ENCODE measurements at places on chromosomes 2 and 18. TPM values are rescaled to one million over a fixed set of nuclear protein-coding genes. Genes with fewer than 3 reads are reported as not detected.

The ABHD3 gene
- total RNA-seq = 2.3 TPM

DNA sequence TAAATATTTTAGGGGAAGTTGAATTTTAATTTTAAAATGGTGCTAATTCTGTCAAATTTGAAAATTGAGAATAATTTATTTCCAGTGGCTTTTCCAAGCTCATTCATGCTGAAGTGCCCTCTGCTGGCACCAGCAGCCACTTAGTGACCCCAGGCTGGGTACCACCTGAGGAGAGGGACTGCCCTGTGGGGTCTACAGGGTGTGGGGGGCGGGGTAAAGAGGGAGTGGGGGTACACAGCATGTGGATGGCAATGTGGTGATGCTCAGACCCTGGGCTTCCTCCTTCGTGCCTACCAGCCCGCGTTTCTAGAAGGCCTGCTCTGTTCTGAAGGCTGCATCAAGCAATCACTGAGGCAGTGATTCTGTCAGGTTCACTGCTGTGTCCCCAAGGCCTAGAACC lies 45.1 kb upstream of the SCLY start:
- DNase-seq = no peak

- DNase-seq = peak; percentile 81
These were observed 134.4 kb upstream of the SLC1A4 start for GRCh38 chr2:64854773-64855237.

DNA sequence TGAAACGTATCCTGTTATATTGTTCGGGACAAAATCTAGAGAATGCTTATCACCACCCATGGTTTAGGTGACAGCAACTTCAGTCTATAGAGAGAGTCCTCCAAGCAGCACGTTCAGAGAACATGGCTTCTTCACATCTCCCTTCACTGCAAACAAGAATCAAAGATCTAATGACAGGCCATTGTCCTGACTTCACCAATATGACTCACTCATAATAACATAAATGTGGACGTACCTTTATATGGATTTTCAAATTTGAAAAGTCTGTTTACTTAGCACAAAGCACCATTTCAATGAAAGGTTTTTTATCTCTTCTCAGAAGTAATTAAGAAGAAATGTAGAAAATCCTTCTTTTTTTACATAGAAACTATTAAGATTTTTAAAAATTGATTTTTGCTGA lies 46.7 kb downstream of the KLF7 start:
- DNase-seq = no peak

DNA sequence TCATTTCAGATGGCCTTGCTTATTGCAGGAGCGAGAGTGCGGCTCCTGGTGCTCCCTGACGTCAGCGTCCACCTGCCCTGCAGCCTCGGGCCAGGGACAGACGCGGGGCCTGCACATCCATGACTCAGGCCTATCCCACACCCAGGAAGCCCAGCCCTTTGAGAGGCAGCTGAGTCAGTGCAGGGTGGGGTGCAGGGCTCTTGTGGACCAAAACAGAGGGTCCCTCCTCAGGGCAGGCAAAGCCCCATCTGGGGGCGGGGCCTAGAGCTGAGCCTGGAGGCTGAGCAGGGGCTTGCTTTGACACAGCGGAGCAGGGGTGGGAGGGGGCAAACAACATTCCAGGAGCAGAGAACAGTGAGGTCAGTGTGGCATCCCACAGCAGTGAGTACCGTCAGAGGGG lies 7.7 kb upstream of the ARHGEF4 start:
- no peak for DNase-seq

Data from GM23248 (cell line).